Substantia nigra (tissue), 51 donors: ENCODE measurements at places on chromosomes 5 and 9.

- no peak for DNase-seq
Measured at GRCh38 chr9:88011005-88011766, 36.9 kb upstream of the CDK20 start.

DNA sequence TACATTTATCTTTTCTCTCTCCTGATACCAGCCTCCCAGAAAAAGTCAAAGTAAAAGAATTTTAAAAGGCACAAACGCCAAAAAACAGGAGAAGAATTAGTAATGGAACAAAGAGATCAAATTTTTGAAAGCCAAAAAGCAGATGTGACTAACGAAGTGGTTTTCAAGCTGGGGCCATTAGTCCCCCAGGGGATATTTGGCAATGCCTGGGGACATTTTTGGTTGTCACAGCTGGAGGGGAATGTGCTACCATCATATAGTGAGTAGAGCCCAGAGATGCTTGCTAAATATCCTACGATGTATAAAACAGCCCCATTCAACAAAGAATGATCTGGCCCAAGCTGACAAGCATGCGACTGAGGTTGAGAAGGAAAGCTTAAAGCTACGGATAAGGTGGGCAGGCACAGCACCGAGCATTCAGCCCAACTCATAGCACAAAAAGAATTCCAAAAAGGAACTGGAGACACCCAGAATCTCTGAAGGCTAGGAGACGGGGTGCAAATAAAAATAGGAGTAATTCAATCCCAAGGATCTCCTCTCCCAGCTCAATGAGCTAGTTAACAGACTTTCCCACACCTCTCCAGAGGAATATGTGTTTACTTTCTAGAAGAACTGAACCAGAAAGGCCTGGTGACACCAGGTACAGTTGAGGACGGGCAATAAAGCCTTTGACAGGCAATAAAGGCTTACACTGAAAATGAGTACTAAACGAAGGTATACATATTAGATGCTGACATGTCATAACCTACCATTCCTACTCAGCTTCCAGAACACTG lies 269.0 kb downstream of the DENND1A start:
- no peak for DNase-seq

GRCh38 chr9:5767968-5768932 lies 64.7 kb downstream of the ERMP1 start:
- DNase-seq: no peak

GRCh38 chr5:90402521-90403255 lies 6.9 kb downstream of the CETN3 start:
- no peak for DNase-seq

DNA sequence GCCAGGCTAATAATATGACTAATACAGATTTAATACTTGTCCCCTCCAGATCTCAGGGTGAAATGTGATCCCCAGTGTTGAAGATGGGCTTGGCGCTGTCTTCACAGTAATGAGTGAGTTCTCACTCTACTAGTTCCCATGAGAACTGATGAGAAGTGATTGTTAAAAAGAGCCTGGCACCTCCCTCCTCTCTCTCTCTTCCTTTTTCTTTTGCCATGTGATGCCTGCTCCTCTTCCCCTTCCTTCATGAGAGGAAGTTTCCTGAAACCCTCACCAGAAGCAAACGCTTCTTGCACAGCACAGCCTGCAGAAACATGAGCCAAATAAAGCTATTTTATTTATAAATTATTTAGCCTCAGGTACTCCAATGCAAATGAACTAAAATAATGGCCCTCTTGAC lies 55.2 kb downstream of the GLDC start:
- no peak for DNase-seq

DNA sequence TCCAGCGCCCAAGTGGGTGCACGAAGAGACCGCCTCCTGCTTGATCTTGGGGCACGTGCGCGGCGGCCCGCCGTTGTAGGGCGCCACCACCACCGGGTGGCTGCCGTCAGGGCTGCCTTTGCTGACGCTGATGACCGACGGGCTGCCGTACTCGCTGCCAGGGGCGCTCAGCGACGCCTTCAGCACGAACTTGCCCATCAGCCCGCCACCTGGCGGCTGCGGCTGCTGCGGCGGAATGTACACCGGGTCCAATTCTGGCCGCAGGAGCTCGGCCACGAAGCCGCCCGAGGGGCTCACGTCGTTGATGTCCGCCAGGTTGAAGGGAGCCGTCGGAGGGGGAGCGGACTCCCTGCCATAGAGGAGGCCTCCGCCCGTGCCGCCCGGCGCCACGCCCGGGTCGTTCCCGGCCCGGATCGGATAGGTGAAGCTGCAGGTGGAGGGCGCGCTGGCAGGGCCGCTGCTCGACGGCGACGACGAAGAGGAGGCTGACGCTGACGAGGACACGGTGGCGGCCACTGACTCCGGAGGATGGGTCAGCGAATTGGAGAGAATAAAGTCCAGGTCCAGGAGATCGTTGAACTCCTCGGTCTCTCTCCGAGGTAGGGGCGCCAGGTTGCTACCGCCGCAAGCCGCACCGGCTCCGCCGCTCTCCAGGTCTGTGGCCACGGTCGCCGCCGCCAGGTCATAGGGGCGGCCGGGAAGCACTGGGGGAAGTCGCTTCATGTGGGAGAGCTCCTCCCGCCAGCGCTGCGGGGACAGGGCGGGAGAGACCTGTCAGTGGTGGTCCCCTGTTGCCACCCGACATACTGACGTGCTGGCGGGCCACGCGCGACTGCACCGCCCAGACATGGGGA lies 1.8 kb downstream of the KLF4 start:
- no peak for DNase-seq

DNA sequence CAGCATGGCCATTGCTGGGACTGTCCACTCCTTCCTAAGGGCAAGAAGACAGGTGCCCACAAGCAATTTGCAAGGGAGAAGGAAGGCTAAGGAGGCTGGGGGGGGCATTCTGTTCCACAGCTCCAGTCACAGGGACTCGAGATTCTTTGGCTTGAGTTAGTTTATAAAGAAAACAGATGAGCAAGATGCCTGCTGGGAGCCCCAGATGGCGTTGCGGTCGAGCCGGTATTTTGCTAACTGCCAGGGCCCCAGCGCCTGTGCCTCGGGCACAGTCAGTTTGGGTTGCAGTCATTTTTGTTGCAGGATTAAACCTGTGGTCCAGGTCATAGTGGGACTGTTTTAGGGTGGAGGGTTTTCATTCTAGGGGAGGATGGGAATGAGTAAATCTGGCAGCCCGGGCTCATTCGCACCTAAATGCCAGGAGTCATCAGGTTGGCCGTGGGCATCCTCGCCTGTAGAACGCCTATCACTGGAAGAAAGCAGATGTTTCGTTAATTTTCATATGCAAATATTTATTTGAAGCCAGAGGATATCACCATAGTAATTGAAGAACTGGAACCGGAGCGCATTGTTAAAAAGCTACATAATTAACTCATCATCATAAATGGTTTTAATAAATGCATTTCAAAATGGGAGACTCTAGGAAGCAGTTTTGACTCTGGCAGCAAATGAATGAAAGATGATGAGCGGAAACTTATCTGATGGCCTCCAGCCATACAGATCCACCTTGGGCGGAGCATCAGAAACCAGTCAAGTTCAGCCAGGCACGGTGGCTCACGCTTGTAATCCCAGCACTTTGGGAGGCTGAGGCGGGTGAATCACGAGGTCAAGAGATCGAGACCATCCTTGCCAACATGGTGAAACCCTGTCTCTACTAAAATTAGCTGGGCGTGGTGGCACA lies 87.1 kb upstream of the FCN2 start:
- DNase-seq: no peak

DNA sequence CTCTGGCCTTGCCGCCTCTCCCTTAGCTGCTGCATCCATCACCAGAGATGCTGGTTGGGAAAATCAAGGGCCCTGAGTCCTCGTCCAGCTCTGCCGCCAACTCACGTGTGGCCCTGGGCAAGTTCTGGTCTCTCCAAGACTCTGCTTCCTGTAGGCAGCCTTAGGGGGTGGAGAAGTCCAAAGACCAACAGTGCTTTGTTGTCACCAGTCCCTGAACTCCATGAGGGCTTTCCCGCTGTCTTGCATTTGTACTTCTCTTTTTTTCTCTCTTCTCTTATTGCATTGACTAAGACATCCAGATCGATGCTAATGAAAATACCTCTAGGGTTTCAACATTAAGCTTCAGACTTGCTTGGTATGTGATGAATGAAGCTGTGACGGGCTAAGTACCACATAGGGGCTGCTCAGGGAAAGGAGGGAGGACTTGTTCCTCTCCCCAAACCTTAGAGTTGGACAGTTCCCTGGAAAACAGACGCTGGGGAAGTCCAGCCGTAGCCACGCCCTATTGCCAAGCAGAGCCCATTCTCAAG lies 63.7 kb upstream of the STXBP1 start:
- no peak for DNase-seq

- no peak for DNase-seq
Measured at GRCh38 chr9:19995619-19996018, 206.8 kb upstream of the SLC24A2 start.

GRCh38 chr5:38500573-38501260 lies 55.7 kb downstream of the LIFR start:
- no peak for DNase-seq

- no peak for DNase-seq
Measured at GRCh38 chr9:135969064-135969683, 8.0 kb upstream of the UBAC1 start.

DNA sequence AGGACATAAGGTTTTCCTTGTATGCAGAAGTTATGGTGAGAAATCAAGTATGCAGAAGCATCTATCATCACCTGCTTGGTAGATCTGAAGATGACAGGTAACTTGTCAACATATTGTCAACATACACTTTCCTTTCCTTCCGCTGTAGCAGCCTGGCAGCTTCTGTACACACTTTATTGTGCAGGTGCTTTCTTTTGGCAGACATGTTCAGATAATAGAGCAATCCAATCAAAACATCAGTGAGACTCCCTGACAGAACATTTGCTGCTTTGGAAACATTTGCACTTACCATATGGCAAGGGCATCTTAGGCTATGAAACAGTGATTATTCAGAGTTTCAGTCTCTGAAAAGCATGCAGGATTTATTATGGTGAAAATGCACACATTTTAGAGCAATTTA lies 161.1 kb upstream of the CDH12 start:
- DNase-seq: no peak

- DNase-seq: no peak
Measured at GRCh38 chr9:73855206-73855605, 641.9 kb upstream of the RORB start.

DNA sequence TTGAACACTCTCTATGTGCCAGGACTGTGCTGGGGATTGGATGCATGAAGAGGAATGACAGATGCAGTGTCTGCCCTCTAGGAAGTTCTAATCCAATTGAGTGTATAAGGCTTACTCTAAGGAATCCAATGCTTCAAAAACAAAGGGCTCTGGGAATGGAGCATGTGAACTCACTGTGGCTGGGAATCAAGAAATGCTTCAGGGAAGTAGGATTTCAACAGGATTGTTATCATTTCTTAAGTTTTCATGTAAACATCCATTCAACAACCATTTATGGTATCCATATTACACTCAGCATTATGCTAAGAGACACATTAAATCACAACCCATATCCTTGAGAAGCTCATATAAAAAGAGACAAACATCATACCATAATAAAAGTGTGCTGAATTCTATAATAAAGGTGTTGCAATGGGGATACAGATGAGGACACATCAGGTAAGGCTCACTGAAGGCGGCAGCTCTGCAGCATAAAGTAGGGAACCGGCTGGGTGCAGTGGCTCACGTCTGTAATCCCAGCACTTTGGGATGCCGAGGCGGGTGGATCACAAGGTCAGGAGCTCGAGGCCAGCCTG lies 11.3 kb downstream of the SIL1 start:
- DNase-seq: no peak

GRCh38 chr5:54616031-54616430 lies 98.5 kb downstream of the SNX18 start:
- DNase-seq: no peak

DNA sequence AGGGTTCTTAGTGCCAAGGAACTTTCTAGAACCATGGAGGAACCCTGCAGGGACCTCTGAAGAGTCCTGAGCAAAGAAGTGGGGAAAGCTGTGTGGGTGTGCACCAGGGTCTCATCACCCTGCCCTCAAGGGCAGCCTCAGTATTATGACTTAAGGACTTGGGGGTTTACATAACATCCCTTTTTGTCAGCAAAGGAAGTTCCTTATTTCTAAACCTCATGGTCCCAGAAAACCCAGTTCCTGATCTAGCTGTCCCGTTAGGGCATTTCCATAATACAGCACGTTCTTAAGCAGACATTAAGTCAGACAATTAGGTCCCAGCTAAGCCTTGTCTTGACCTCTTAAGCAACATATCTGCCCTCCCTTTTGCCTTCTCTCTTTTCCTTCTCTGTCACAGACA lies 57.3 kb downstream of the DAPK1 start:
- DNase-seq: no peak

DNA sequence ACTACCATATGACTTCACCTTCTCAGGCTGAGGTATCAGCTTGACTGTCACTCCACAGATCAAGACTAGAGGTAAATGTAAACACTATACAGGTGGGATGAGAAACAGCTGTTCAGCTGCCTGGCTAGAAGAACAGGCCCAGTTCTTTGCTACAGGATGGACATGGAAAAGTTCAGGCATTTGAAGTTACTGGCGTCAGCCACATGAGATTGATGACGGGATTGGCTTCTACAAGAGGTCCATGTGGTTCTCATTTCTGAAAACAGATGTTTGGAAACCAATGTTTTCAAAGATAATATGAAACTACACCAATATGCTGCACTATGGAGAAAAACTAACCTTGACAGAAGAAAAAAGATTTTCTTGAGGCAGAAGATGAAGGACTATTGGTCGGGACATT lies 324.1 kb downstream of the CDH10 start:
- no peak for DNase-seq

- DNase-seq: no peak
Measured at GRCh38 chr9:93944011-93944410, 11.1 kb downstream of the BARX1 start.

- no peak for DNase-seq
Measured at GRCh38 chr5:53944981-53945380, 365.4 kb downstream of the ARL15 start.

GRCh38 chr9:130185017-130185416 lies 12.8 kb downstream of the NCS1 start:
- no peak for DNase-seq

DNA sequence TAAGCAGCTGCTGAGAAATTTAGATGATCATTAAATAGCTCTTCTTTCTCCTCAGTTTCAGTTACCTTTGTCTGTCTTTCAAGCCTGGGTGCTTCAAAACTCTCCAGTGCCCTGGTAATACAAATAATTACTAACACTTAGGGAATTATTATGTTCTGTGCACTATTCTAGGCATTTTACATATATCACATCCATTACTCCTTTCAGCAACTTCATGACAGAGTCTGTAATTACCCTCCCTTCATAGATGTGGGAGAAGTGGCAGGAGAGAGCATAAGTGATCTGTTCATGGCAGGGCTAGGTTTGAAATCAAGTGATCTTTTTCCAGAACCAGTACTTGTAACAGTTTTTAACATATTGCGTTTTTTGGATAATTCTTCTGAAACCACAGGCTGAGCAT lies 32.0 kb downstream of the MAN2A1 start:
- no peak for DNase-seq

GRCh38 chr5:40746703-40747102 lies 9.1 kb downstream of the TTC33 start:
- DNase-seq: no peak
